Muscle of back (tissue), 13 donors: ENCODE measurements at places on chromosomes 1 and 21. TPM values are rescaled to one million over a fixed set of nuclear protein-coding genes. Genes with fewer than 3 reads are reported as not detected.

The KRTAP12-2 gene
- not detected for polyA plus RNA-seq

The FCGR3B gene
- 0.49 TPM for polyA plus RNA-seq

The ASTN1 gene
- polyA plus RNA-seq, result 5.1 TPM

The SPRR2G gene
- not detected for polyA plus RNA-seq

The PTGFR gene
- polyA plus RNA-seq, result 17.1 TPM

The TAGLN2 gene
- 148 TPM for polyA plus RNA-seq

The SDCCAG8 gene
- polyA plus RNA-seq, result 22.6 TPM

The KCNT2 gene
- 5.6 TPM for polyA plus RNA-seq

The DNM3 gene
- polyA plus RNA-seq, result 3.4 TPM

The ACOT11 gene
- 4.2 TPM for polyA plus RNA-seq

The EPHA10 gene
- 0.09 TPM for polyA plus RNA-seq
